Right forelimb (tissue), 1 donor: ENCODE measurements at places on chromosomes 6 and 20.

- no peak for DNase-seq
Measured at GRCh38 chr6:72061286-72061685, 174.9 kb downstream of the RIMS1 start.

- no peak for DNase-seq
Measured at GRCh38 chr6:85684133-85684808, 41.6 kb upstream of the SYNCRIP start.

- no peak for DNase-seq
Measured at GRCh38 chr20:36497856-36498255, 43.5 kb upstream of the MYL9 start.

DNA sequence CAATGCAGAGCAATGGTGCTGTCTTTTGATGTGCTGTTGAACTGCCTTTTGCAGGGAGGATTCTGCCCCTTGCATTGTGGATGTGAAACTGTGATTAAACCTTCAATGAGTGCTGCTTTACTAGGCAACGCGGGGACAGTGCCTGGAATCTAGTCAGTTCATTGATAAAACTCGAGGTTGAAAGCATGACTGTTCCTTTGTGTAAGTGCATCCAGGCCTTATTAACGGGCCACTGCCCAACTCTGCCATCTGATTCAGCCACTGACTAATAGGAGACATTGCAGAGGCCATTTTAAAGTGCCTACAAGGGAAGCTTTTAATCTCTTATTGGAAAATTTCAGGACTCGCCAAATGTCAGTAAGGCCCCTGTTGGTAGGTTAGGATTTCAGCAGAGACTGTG lies 49.3 kb downstream of the SLC35F1 start:
- no peak for DNase-seq

DNA sequence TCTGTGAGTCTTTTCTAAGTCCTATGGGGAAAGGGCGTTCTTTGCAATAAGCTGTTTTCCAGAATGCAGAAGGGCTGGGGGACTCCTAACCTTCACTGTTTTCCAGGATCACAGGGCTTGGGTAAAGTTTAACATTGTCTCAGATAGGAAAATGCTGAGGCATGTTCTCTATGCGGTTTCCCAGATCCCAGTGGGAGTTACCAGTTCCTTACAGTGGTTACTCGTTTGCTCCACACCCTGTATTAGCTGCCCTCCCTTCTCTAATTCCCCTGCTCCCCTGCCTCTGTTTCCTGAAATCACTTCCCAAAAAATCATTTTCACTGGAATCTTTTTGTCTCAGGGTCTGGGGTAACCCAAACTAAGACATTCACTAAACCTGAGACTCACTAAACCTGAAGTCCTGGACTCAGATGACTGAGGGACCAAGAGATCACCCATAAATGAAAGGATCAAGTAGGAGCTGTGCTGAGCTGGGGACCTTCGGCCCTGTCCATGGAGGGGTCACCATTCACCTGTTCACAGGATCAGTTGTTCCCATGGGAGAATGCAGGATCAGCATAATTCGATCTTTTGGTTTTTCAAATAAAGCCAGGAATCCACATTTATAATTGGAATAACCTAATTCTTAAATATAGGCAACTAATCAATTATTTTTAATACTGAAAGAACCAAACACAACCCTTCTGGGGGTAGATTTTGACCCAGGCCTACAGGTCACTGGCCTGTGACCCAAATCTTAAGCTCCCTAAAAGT lies 76.2 kb downstream of the ISM1 start:
- DNase-seq: no peak

DNA sequence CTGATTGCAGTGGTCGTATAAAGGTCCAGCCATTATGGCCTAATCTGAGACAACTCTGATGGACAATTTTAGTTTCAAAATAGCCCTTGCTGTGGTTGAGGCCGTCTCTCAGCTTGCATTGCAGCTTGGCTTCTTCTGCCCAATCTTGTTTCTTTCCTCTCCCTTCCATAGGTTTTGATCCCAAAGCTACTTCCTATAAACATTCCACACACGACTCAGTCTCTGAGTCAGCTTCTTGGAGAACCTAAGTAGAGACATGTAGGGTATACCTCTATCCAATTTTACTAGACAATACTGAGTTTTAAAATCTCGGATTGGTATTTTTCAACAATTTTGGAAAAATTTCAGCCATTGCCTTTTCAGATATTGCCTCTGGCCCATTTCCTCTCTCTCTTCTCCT lies 13.4 kb downstream of the IYD start:
- no peak for DNase-seq

DNA sequence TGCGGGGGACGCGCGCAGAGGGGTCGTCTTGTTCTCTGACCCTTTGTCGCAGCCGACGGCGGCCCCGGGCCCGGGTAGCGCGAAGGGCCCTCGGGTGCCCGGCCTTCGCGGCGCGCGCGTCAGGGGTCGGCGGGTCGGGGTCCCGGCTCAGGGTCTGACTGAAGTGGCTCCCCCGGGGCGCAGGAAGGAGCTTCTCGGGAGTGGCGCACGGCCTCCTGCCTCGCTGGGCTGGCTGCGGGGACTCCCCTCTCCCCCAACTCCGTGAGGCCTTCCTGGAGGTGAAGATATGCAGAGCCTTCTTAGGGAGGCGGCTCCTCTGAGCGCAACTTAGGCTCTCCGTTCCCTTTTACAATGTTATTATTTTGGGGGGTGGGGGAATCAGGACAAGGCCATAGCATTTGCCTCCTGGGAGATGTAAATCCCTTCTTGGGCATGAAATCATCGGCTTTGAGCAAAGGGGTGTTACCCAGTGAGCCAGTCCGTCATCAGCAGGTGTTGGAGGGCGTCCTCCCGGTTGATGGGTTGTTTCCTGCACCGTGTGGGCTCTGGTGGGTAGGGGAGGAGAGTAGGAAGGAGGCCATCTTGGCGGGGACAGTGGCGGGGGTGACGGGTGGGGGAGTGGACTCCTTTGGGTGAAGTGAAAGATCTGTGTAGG lies 523 bp downstream of the CDS2 start:
- DNase-seq: peak; percentile 54

DNA sequence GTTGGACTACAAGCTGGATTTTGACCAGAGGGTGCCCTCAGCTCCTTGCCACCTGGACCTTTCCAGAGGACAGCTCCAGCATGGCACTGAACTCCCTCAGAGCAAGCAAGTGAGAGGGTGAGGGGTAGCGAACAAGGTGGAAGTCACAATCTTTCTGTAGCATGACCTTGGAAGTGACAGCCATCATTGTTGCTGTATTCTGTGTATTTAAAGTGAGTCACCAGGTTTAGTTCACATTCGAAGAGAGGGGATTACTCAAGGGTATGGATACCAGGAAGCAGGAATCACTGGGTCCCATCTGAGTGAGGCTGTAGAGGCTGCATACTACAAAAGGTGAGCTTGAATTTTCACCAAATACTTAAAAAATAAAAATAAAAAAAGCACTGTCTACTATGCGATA lies 280.0 kb upstream of the SPTLC3 start:
- DNase-seq: no peak

DNA sequence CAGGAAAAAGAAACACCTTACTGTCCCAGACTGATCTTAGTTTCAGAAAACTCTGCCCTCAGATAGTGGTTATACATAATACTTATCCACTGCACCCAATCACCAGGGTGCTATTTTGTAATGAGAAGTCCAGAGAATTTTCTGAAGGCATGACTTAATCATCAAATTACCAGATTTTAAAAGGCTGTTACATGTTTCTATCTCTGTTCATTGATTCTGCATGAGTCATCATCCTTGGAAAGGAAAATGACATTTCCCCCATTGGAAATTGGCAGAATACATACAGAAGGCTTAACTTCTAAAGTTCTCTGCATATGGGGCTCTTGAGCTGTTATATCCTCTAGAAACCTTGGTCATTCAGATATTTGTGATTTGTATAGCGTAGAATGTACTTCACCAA lies 587.9 kb upstream of the FLRT3 start:
- no peak for DNase-seq

GRCh38 chr6:138446821-138447220 lies 42.8 kb downstream of the HEBP2 start:
- no peak for DNase-seq
